GM04503 (cell line): ENCODE measurements at places on chromosomes 1 and 21.

GRCh38 chr1:234324821-234325220, 48.4 kb upstream of the COA6 start:
- DNase-seq = no peak

GRCh38 chr1:39110325-39110851, 84.2 kb downstream of the NDUFS5 start:
- DNase-seq = peak; percentile 90

- DNase-seq = no peak
These were observed 84.2 kb downstream of the SH3GLB1 start for GRCh38 chr1:86788300-86789206.

- no peak for DNase-seq
These were observed 2.6 kb upstream of the CC2D1B start for GRCh38 chr1:52368383-52369172.

- no peak for DNase-seq
These were observed 35.1 kb downstream of the TNFSF18 start for GRCh38 chr1:173015629-173016028.

GRCh38 chr1:91552091-91552490, 51.4 kb downstream of the CDC7 start:
- DNase-seq = no peak

- DNase-seq = no peak
These were observed 80.4 kb downstream of the KIF26B start for GRCh38 chr1:245235156-245235555.

- DNase-seq = peak; percentile 3
These were observed 8.3 kb downstream of the CFHR2 start for GRCh38 chr1:196951711-196952394.
